ENCODE measurements at places on chromosomes 5 and 9.

GRCh38 chr9:125189011-125189360, 617 bp downstream of the PPP6C start:
- DNase-seq = peak; percentile 27

- DNase-seq = no peak
These were observed 12.5 kb downstream of the ZNF366 start for GRCh38 chr5:72494623-72495124.

DNA sequence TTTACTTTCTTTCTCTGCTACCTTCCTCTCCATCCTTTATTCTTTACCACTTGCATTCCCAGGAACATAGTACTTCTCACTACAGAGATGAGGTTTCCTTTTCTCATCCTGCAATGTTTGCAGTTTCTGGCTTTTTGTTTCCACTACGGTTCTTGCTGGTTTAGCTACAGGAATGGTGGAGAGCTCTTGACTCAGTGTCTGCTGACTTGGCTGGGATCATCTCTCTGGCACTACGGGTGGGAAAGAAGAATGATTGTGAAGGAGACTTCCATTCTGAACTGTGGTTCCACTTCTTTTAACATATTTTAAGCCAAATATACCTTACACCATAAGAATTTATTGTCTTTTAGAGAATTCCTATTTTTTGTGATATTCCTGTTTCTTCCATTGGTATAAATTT, 65.1 kb downstream of the NREP start:
- DNase-seq = no peak

GRCh38 chr9:129609486-129610212, 11.3 kb downstream of the C9orf50 start:
- DNase-seq = peak; percentile 50

DNA sequence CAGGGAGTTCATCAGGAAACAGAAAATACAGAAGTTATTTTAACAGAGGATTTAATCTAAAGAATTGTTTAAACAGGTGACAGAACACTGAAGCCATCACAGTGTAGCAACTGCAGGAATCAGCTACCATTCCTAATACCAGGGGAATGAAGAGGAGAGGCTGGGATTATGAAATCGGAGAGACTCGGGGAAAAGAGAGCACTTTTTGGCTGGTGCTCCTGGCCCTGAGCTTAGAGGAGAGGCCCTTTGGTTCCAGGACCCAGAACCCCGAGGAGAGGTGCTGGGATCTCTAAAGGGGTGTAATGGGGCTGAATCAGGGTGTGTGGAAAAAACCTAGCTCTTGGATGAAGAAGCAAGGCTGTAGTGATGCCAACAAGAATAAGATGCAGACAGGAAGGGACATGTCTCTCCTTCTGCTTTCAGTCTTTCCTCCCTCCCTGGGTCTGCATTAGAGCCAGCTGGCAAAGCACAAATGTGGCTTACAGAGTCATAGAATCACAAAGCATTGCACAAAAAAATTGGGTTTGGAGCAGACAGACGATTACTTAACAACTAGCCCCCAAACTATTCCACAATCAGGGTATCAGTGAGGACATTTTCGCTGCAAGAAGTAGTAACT, 11.6 kb upstream of the SFXN1 start:
- no peak for DNase-seq

DNA sequence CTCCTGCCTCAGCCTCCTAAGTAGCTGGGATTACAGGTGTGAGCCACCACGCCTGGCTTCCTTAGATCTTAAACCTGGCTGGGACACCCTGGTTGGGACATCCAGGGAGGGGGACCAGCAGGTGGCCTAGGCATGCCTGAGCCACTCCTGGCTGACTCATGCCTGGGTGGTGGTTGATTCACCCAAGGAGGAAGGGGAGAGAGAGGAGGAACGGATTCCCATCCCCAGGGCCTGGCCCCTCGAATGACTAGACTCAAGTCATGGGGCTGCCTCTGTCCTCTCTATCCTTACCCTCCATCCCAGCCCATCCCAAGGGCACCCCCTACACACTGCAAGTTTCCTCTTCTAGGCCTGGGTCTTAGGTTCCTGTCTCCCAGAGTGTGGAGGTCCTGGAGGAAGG, 12.7 kb downstream of the EEIG1 start:
- no peak for DNase-seq

DNA sequence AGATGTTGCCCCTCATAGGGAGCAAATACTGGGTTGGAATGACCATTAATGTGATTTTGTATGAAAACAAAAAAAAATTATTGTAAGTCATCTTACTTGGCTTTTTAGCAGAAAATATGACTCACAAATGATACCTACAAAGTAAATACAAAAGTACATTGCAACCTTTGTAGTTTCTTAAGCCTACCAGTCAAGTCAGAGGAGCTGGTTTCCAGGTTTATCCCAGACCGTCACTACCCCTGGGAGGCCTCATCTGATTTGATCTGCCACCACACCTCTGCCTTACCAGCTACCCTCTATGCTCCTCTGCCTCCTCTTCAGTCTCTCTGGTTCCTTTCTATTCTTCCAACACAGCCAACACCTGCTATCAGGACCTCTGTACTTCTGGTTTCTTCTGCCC, 349.9 kb upstream of the CCNH start:
- DNase-seq = no peak

DNA sequence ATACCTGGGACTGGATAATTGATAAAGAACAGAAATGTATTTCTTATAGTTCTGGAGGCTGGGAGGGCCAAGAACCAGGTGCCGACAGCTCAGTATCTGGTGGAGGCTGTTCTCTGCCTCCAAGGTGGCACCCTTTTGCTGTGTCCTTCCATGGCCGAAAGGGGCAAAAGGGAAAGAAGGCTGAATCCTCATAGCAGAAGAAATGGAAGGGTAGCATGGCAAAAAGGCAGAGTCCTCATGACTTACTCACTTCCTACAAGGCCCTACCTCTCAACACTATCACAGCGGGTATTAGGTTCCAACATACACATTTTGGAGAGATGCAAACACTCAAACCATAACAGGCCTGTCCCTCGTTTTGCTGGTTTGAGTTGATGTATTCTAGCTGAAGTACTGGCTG, 25.1 kb upstream of the MED10 start:
- no peak for DNase-seq

DNA sequence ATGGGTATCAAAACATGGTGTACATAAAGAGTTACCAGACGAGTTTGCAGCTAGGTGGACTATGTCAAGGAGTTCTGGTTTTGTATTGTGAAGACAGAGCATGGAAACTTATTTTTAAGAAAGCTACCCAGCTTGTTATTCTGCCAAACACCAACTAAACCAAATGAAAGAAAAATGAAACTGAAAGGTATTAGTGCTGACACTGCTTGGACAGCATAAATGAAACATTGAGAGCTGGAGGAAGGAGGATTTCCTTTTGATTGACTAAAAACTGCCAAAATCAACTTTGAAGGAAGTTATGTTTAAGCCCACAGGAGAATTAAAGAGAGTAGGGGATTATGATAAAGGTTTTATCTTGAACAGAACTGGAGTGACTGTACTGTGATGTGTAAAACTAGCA, 766.2 kb downstream of the PTPRD start:
- no peak for DNase-seq

DNA sequence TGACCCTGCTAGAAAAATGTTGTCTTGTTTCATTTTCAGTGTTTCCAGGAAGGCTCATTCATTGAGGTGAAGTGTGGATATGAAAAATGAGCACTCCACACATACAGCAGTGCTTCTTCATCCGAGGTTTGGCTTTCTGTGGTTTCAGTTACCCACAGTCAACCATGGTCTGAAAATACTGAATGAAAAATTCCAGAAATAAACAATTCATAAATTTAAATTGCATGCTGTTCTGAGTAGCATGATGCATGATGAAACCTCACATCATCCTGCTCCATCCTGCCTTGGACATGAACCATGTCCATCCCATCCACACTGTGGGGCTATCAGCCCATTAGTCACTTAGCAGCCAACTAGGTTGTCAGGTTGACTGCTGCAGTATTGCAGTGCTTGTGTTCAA, 10.4 kb upstream of the SLC45A2 start:
- DNase-seq = no peak

DNA sequence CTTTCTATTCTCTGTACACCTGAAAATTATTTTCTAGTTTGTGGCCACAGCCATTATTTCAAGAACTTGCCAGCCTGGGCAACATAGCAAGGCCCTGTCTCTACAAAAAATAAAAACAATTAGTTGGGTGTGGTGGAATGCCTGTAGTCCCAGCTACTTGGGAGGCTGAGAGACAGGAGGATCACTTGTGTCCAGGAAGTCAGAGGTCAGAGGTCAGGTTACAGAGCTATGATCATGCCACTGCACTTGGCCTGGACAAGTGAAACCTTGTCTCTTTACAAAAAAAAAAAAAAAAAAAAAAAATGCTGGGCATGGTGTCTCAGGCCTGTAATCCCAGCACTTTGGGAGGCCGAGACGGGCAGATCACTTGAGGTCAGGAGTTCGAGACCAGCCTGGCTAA, 58.3 kb downstream of the HMGCR start:
- DNase-seq = no peak

GRCh38 chr5:91182763-91183162, 200.4 kb downstream of the ARRDC3 start:
- DNase-seq = no peak

GRCh38 chr9:121700165-121700831, 48.9 kb downstream of the DAB2IP start:
- DNase-seq = no peak

GRCh38 chr9:6054280-6055099, 39.1 kb upstream of the RANBP6 start:
- peak; percentile 43 for DNase-seq

- no peak for DNase-seq
These were observed 346.4 kb upstream of the RIOK2 start for GRCh38 chr5:97529354-97529985.

DNA sequence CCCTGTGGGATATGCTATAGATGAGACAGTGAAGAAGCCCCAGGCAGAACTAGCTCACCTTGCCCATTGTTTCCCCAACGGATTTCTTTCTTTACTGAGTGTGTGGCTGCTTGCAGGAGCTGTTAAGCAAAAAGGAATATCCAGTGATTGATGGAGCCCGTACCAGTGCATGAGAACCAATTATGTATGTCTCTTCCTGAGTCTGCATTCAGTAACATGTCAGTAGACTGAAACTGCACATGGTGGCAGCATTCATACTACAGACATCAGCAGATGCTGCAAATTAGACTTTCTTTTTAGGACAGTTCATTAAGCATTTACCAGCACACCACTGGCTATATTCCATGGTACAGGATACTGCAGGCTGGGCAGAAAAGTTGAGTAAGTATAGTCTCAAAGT, 90.3 kb upstream of the PLCXD3 start:
- no peak for DNase-seq

- no peak for DNase-seq
These were observed 547.6 kb downstream of the RAB3C start for GRCh38 chr5:59130431-59130830.

- DNase-seq = no peak
These were observed 39.8 kb downstream of the FOXI1 start for GRCh38 chr5:170145462-170145861.

DNA sequence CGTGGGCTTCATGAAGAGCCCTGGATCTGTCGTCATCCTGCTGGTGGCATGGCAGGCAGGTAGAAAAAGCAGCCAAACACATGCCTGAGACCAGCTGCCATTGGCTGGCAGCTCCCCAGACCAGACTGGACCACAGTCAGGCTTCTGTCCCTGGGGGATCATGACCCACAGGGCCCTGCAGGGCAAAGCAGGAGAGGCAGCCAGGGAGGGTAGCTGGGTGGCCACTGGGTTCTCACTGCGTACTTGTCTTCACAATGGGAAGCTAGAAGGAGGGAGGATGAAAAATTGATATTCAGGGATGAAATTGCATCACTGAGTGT, 67.8 kb upstream of the GARNL3 start:
- no peak for DNase-seq
